ENCODE measurements at places on chromosomes 11 and 22. TPM values are rescaled to one million over a fixed set of nuclear protein-coding genes. Genes with fewer than 3 reads are reported as not detected.

DNA sequence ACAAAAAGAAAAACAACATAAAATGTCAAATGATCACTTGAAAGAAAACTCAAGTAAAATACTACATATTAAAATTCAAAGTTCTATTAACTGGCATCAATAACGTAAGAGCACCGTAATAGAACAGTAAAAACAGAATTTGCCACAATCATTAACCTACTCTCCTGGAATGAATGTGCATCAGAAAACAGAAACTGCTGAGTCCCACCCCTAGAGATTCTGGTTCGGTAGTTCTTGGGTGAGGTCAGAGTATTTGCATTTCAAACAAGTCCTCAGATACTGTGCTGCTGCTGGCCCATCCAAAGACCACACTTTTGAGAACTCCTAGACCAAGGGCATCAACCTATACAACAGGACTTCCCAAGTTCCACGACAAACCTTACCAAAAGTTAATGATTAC lies 23.5 kb downstream of the PITPNB start:
- no peak for DNase-seq

SYCE3 gene
- not detected for total RNA-seq

GGTLC3 gene
- total RNA-seq, result not detected

- peak; percentile 21 for DNase-seq
Measured at GRCh38 chr22:33803371-33804282, 116.6 kb downstream of the LARGE1 start.

SLC5A1 gene
- 0.24 TPM for total RNA-seq

- no peak for DNase-seq
Measured at GRCh38 chr11:612201-612960, 3.4 kb downstream of the IRF7 start.

DNA sequence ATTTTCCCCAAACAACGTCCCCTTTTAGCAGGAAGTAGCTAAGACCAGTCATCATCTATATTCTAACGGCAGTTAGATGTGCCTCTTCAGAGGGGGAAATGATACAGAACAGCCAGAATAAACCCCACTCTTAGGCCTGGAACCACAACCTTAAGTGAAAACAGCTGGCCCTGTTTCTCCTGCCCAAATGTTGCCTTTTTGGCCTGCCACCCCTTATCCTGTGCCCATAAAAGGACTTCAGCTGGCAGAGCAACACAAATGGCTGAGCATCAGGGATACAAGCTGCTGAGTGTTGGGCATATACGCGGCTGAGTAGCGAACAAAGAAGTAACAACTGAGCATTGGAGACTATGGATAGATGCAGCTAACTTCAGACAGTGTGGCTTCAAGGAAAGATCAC lies 1491.4 kb downstream of the LRRC4C start:
- DNase-seq, result no peak

SEC14L3 gene
- not detected for total RNA-seq

DNA sequence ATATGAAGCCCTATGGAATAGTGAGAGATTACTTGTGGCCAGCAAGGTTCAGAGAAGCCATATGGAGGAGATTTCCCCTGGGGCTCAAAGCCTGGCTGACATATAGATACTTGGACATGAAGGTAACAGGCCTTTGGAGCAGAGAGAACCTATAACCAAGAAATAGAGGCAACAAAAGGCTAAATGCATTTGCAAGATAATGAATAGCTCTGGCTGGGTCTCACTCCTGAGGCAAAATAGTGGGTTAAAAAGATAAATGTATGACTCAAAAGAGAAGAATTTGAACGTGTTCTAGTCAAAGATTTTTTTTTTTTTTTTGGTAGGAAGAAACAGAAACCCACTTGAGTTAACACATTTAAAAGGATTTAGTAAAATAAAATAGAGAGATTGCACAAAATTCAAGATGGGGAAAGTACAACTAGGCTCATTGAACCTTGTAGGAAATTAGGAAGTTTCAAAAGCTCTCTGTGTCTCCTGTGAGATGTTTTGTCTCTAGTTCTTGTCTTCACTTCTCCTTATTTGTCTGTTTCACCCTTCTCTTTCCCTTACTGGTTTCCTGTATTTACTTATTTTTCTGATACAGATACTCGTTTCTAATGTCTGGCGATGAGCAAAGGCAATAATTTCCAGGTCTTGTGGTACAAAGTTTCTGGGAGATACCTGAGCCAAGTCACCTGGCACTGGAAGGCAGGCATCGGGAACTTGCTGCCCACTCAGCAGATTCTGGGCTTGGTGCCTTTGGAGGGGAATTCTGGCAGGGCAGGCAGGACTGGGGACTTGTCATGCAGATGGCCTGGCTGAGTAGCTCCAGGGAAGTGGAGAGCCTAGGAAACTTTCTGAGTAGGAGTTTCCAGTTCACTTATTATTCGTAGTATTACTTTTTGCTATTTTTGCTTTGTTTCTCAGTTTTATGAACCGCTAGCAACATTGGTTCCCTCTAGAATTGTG lies 49.2 kb upstream of the SESN3 start:
- no peak for DNase-seq

- DNase-seq, result peak; percentile 87
Measured at GRCh38 chr22:43945632-43946383, 9.4 kb upstream of the SAMM50 start.

- no peak for DNase-seq
Measured at GRCh38 chr11:116948391-116948790, 111.0 kb upstream of the APOA1 start.

OR56A1 gene
- not detected for total RNA-seq

MTA2 gene
- 55.4 TPM for total RNA-seq

- DNase-seq, result no peak
Measured at GRCh38 chr22:27714068-27714467, 87.5 kb downstream of the MN1 start.

KIF18A gene
- total RNA-seq, result 16.1 TPM

- no peak for DNase-seq
Measured at GRCh38 chr22:42436404-42436803, 4.2 kb upstream of the NFAM1 start.

GRCh38 chr11:21631991-21632390 lies 560.9 kb upstream of the ANO5 start:
- DNase-seq, result no peak

- DNase-seq, result no peak
Measured at GRCh38 chr11:46694607-46695006, 5.8 kb downstream of the ARHGAP1 start.

DNA sequence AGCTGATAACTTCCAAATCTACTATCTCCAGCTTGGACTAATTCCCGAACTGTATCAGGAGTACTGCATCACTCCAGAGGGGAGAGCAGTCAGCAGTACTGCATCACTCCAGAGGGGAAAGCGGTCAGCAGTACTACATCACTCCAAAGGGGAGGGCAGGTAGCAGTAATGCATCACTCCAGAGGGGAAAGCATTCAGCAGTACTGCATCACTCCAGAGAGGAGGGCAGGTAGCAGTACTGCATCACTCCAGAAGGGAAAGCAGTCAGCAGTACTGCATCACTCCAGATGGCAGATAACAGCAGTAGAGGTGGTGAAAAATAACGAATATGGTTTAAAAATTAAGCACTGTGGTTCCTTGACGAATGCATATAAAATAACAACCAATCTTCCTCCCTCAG lies 8.4 kb downstream of the CWC15 start:
- no peak for DNase-seq

DNA sequence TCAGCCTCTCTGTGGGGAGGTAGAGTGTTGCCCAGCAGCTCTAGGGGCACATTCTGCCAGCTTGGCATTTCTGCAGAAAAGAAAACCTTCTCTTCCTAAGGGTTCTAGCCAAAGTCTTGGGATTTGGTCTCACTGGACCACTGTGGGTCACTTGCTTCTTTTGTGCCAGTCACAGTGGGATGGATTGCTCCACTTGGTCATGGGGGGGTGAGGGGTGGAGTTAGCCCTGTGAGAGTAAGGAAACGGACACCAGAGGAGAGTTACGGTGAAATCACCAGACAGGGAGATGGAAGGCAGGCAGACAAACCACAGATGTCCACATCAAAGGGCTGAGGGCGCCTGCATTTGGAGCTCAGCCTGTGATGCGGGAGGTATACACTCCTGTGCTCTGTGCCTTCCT lies 10.8 kb downstream of the SGSM1 start:
- no peak for DNase-seq

CABP4 gene
- not detected for total RNA-seq

DNA sequence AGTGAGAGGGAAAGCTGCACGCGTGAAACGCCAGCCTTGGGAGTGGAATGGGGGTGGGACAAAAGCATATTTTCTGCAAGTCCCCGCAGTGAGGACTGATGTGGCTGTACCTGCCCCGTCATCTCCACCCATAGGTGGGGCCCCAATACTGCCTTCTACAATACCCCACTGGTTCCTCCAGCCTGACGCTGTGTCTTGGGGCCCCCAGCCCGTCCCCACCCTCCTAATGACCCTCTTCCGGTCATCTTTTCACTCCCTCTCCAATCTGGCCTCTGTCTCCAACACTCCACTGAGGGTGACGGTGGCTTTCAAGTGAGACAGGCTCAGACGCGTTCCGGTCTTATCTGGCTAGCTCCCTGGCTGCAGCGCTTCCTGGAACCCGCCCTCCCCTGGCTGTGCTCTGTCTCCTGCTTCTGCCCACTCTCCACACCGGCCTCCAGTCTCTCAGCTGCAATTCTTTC lies 104.2 kb downstream of the MICAL3 start:
- no peak for DNase-seq

GRCh38 chr22:31790240-31790639 lies 36.4 kb downstream of the DEPDC5 start:
- DNase-seq, result no peak

DNA sequence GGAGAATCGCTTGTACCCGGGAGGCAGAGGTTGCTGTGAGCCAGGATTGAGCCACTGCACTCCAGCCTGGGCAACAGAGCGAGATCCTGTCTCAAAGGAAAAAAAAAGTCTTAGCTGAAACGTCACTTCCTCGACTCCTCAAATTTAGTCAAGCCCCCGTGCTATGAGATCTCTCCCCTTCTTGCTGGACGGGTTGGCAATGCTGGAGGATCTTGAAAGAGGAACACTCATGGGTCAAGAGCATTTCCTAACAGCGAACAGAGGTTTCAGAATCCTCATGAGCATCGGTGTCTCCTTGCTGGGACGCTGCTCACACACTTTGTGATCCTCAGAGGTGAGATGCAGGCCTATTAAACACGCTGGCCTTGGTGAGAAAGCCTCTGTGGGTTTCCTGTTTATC lies 35.9 kb downstream of the APOL3 start:
- no peak for DNase-seq

LMO1 gene
- 0.29 TPM for total RNA-seq

DNA sequence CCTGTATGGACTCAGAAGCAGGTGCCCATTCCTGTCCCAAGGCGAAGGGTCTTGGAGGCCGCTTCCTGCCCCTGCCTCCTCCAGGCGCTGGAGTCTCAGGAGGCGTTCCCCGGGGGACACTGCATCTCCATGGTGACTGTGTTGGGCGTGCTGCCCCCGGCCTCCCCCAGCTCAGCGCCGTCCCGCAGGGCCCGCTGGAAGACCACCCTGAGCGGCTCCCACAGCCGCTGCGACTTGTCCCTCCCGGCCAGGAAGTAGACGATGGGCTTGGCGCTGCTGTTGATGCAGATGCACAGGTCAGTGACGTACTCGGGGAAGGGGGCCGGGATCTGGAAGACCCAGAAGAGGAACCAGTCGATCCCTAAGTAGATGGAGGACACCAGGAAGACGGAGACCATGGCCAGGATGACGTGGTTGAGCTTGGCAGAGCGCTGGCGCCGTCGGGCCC lies 7.8 kb downstream of the MRGPRF start:
- DNase-seq, result no peak

SAA1 gene
- total RNA-seq, result 0.40 TPM

SCN4B gene
- not detected for total RNA-seq

- no peak for DNase-seq
Measured at GRCh38 chr11:11793073-11793472, 48.7 kb upstream of the USP47 start.

PTDSS2 gene
- 41.7 TPM for total RNA-seq

DNA sequence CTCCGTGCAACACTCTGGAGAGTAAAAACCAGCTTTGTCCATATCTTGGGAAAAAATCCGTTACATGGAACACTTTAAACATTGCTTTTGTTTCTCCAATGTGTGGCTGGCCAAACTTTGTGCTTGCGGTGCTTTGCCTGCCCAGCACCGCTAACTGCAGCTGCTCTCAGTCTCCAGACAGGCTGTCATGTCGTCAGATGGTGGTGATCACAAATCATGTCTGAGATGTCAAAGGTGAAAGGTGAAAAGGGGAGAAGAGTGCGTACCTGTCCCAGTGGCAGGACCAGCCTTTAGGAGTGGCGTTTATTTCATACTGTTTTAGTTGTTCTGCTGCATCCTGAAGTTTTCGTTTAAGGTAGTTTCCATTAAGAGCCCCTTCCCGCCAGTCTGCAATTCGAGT lies 17.1 kb upstream of the AGBL2 start:
- no peak for DNase-seq

CAT gene
- 101 TPM for total RNA-seq

Measured in SK-MEL-5 (cell line).